ENCODE measurements at places on chromosomes 6 and 20.

DNA sequence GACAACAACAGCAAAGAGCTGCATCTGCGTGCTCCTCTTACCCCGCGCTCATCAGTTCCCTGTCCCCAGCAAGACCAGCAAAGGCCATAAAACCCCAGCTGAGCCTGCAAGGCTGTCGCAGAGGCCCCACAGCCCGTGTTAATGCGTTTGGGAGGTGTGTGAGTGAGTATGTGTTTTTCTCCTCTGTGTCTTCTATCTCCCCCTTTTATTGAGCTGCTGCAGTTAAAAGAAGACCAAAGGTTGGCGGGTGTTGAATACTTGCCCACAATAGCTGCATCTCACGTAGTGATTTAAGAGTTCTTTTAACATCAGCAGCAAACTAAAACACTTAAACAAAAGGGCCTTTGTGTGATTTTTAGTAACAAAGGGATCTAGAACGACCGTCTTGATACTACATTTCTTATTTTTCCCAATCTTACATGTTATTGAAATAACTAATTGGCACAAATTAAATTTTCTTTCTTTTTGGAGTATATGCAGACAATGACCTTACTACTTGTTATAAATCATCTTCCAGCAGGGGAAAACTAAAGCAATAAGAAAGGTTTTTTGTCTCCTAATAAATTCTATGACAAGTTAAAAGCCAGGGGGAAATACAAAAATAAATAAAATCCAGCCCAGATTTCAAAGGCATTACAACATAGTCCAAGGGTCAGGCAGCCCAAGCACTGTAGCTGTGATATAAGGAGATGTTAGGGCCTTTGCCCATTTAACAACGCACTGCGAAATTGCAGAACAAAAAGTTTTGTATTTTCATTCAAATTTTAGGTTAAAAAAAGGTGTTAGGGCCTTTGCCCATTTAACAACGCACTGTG lies 27.2 kb upstream of the CNKSR3 start:
- no peak for DNase-seq

DNA sequence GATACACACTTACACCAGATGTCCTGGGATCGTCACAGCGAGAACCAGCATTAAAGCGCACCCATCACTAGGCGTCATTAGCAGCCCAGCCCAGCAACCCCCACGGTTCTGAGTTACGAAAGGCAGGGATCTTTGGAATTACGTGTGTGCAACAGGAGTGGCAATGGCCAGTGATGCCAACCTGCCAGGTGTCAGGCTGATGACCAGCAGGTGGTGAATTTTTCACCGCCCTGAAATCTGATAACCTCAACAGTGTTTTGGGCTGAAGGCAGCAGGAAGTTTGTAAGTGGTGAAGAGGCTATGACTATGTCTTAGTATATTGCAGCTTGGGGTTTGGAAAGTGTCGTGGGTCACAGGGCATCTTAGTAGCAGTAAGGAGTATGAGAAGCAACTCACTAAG lies 166.1 kb downstream of the TMEM242 start:
- no peak for DNase-seq

DNA sequence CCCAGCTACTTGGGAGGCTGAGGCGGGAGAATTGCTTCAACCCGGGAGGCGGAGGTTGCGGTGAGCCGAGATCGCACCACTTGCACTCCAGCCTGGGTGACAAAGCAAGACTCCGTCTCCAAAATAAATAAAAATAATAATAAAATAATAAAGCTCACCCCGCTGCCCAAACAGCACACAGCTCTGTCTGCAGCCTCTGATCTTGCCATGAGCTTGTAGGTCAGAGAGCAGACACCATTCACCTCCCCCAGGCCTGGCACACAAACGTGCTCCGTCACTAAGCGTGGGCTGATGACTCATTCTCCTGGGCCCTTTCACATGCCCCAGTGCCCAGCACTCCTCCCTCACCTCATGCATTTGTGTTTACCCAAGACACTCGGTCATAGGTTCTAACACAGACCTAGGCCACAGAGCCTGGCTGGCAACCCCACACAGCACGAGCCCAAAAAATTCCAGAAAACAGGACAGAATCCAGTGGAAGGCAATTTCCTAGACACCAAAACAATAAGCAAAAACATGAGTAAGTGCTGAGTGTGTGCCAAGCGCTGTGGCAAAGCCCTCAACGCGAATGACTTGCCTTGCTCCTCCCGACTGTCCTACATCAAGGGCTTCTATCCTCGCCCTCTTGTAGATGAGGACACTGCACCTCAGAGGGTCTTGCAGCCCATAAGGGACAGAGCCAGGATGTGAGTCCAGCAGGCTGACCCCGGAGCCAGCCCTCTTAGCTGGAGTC lies 18.0 kb downstream of the ATP9A start:
- DNase-seq = peak; percentile 100

- DNase-seq = peak; percentile 3
Observed at GRCh38 chr20:12837646-12838045, 171.1 kb upstream of the SPTLC3 start.

DNA sequence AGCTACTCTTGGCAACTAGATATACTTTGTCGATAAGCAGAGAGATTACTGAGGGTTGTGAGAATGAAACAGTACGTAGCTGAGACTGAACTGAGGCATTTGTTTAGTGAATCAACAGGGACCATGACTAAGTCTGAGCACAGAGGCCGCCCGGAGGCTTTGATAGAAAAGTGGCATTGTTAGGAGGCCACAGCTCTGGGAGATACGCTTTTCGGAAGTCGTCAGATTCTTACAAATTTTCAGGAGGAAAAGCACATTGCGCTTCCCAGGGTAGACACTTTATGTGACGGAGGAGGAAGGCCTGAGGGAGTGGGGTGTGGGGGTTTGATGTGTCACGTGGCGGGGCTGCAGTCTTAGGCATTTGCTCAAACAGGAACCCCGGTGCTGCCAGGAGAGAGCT lies 69.4 kb downstream of the PSMG4 start:
- DNase-seq = no peak

DNA sequence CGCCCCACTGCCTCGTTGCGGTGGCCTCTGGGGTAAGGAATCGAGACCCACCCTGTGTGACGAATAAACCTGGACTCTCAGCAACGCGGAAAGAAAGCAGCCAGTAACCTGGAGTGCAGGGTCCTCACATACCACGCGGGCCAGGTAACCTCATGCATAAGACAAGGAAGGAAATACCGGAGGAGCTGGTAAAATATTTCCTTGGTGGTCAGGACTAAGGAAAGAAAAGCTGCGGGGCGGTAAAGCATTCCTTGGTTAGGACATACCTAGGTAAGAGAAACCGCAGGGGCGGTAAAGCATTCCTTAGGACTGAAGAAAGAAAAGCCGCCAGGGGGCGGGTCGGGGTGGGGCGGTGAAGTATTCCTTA lies 80.7 kb downstream of the SYTL3 start:
- DNase-seq = peak; percentile 33

Data from kidney tubule cell (primary cell).